ENCODE measurements at places on chromosomes 3 and 15. TPM values are rescaled to one million over a fixed set of nuclear protein-coding genes. Genes with fewer than 3 reads are reported as not detected.

Gene CNTN6
- not detected for total RNA-seq

Gene AADACL2
- not detected for total RNA-seq

Gene CAMK2N2
- not detected for total RNA-seq

Gene LIPH
- 2.5 TPM for total RNA-seq

Gene SLC6A1
- total RNA-seq: 7.5 TPM

Gene CADM2
- 0.97 TPM for total RNA-seq

Gene OCA2
- total RNA-seq: not detected

Gene COPB2
- 140 TPM for total RNA-seq

Gene RGMA
- 5.7 TPM for total RNA-seq

Gene SAMMSON
- total RNA-seq: not detected

Gene TMC3
- not detected for total RNA-seq

Gene CPLX3
- total RNA-seq: not detected

Gene RBSN
- total RNA-seq: 25.7 TPM

Gene SLC9C1
- 0.13 TPM for total RNA-seq

Gene GXYLT2
- 1.8 TPM for total RNA-seq

Gene VGLL3
- total RNA-seq: 0.36 TPM

Gene RFTN1
- total RNA-seq: 41.8 TPM

Gene EFCAB12
- 0.21 TPM for total RNA-seq

Gene IGSF10
- 4.1 TPM for total RNA-seq

Gene SERPINI2
- total RNA-seq: not detected

Gene SPINK8
- not detected for total RNA-seq

Gene TOPAZ1
- total RNA-seq: not detected

Gene TMEM108
- total RNA-seq: 14.2 TPM

Gene EPHB3
- total RNA-seq: 4.3 TPM

Gene PP2D1
- total RNA-seq: not detected

Gene GOLGA8J
- not detected for total RNA-seq

Gene PRR20G
- not detected for total RNA-seq

Gene FGD5
- total RNA-seq: 294 TPM

Gene RPL35A
- total RNA-seq: 1,090 TPM

Gene CA12
- 0.44 TPM for total RNA-seq

Gene LYZL4
- total RNA-seq: not detected

Gene HES1
- 40.3 TPM for total RNA-seq

Data from endothelial cell (in vitro differentiated cells).